Activated CD4-positive, alpha-beta memory T cell treated with anti-CD3 and anti-CD28 coated beads, Interleukin-2, amount 10 ng/mL, durations not matched to agents 7 days and 5 days (primary cell): ENCODE measurements at places on chromosomes 12 and 14. TPM values are rescaled to one million over a fixed set of nuclear protein-coding genes. Genes with fewer than 3 reads are reported as not detected.

AKAP3 gene
- 3.1 TPM for total RNA-seq

VRTN gene
- total RNA-seq: not detected

PIANP gene
- not detected for total RNA-seq

TRIM9 gene
- total RNA-seq: 0.20 TPM

NEUROD4 gene
- total RNA-seq: not detected

ESRRB gene
- total RNA-seq: 0.05 TPM

BRI3BP gene
- 22.5 TPM for total RNA-seq

TBC1D30 gene
- total RNA-seq: 0.13 TPM

SLC5A8 gene
- total RNA-seq: not detected

PMCH gene
- total RNA-seq: 0.70 TPM

CELA1 gene
- total RNA-seq: not detected

GUCY2C gene
- not detected for total RNA-seq

ADGRD1 gene
- total RNA-seq: not detected

LTBR gene
- 0.38 TPM for total RNA-seq

CCDC197 gene
- not detected for total RNA-seq

TMTC1 gene
- total RNA-seq: 0.63 TPM

FITM1 gene
- 1.4 TPM for total RNA-seq

FOXN4 gene
- total RNA-seq: not detected

SIX6 gene
- total RNA-seq: not detected

CNTN1 gene
- not detected for total RNA-seq

CCDC196 gene
- not detected for total RNA-seq

ANKRD52 gene
- 46.4 TPM for total RNA-seq

CLEC12A gene
- 0.65 TPM for total RNA-seq

ATP2A2 gene
- 142 TPM for total RNA-seq
